ENCODE measurements at places on chromosomes 6 and 20.

- DNase-seq, result no peak
Observed at GRCh38 chr6:2615251-2615650, 135.5 kb downstream of the MYLK4 start.

GRCh38 chr6:63565727-63566596 lies 6.3 kb upstream of the LOC128125822 start:
- DNase-seq, result no peak

DNA sequence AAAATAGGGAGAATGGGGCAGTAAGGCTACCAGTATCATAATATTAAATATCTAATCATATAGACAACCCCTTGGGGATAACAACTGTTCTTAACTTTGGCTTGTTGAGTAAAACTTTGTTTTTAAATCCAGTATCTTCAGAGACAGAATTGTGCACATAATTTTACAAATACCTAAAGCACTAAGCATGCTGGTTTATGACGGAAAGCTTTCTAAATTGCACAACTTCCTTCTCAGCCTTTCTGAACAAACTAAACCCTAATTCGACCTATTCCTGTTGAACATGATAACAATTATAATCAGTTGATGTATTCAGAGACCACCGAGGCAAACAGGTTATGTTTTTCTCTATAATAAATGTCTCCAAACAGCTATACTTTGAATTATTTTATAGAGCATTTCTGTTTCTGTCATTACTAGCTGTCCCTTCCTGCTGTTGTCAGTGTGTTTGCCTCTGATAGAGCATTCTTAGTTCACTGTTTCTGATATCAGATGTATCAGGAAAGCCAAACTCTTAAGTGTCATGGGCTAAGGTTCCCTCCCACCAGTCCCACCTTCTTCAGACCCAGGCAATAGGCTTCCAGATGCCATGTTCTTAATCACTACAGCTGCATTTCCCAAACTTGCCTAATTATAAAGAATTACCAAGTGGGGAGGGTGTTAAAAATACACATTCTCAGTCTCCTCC lies 8.7 kb downstream of the ZHX3 start:
- DNase-seq, result no peak

DNA sequence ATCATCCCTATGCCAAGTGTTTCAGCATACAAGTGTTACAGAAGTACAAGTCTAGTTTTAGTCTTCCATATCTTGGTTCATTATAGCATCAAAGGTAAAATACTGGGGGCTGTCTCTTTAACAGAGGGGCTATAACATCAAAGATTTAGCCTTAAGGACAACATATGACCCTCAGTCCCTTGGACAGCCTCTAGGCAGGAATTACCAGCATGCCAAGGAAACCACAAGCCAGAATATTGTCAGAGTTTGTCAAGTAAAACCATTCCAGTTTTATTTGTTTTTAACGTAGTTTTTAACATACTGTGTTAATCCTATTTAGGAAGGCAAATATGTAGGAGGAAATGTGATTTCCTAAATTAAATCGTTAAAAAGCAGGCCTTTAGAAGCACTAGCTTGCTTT lies 18.6 kb downstream of the ZKSCAN8 start:
- DNase-seq, result no peak

- DNase-seq, result no peak
Observed at GRCh38 chr20:24405810-24406209, 63.6 kb upstream of the SYNDIG1 start.

- DNase-seq, result peak; percentile 20
Observed at GRCh38 chr6:159089443-159089842, 44.7 kb upstream of the TAGAP start.

GRCh38 chr20:7989379-7989778 lies 30.2 kb downstream of the TMX4 start:
- DNase-seq, result no peak

GRCh38 chr6:84224251-84224650 lies 3.2 kb downstream of the CEP162 start:
- no peak for DNase-seq

DNA sequence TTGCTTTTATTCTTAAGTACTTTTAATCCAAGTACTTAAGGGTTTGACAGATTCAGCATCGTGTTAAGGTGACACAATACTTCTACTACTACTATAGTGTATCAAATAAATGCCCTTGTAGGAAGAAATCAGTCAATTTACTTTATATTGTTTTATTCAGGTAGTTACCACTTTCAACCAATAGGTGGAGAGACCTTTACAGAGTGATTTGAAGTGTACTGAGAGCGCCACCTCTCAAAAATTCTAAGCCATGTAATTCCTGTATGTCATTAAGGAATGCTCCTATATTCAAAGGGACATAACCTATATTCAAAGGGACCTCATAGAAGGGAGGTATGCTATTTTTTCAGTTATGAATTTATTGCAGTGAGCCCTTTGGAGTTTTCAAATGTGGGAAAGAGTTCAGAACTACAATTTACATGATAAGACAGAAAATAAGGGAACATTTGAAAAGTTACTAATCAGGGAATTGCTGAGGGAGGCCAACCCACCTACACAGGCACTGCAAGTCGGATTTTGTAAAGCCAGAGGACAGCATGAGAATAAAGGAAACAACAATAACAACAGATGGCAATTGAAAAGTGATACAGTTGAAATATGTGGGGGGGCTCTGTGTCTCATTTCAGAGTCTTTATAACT lies 955.6 kb downstream of the TBC1D32 start:
- DNase-seq, result no peak

- DNase-seq, result no peak
Observed at GRCh38 chr6:36625158-36625919, 31.2 kb downstream of the SRSF3 start.

GRCh38 chr20:51528263-51529027 lies 14.1 kb downstream of the NFATC2 start:
- DNase-seq, result peak; percentile 73

DNA sequence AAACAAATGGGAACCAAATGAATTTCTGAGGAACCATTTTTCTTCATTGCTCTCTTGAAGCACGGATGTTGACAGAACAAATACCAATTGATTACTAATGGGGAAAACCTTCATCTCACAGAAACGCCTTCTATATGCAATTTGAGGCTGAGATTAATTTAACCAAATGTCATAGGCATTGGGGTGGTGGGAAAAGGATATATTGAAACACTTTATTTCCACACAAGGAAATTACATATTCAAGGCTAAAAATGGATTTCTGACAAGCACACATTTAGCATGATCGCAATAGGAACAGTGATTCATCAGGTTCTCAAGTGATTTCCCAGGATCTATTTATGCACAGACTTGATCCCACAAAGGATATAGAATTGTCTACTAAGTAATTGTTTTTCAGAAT lies 88.9 kb downstream of the COL12A1 start:
- DNase-seq, result no peak

GRCh38 chr6:135323202-135323668 lies 142.1 kb downstream of the MYB start:
- DNase-seq, result no peak

- DNase-seq, result peak; percentile 62
Observed at GRCh38 chr6:16769131-16769985, 8.1 kb upstream of the ATXN1 start.

DNA sequence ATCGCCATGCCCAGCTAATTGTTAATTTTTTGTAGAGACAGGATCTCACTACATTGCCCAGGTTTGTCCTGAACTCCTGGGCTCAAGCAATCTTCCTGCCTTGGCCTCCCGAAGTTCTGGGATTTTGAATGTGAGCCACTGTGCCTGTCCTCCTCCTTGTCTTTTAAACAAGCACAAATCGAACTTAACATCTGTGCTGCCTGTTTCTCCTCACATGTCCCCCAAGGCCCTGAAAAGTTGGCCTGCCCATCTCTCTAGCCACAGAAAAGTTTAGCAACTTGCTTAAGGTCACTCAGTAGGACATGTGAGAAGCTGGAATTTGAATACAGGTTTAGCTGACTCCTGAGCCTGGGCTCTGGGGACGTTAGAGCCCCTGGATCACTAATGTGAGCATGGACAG lies 115.7 kb upstream of the KCNG1 start:
- no peak for DNase-seq

GRCh38 chr6:18024876-18025275 lies 37.4 kb upstream of the KIF13A start:
- DNase-seq, result no peak

- no peak for DNase-seq
Observed at GRCh38 chr6:7445101-7445500, 55.5 kb downstream of the RIOK1 start.

GRCh38 chr6:110814102-110815014 lies 911 bp downstream of the CDK19 start:
- DNase-seq, result peak; percentile 80

DNA sequence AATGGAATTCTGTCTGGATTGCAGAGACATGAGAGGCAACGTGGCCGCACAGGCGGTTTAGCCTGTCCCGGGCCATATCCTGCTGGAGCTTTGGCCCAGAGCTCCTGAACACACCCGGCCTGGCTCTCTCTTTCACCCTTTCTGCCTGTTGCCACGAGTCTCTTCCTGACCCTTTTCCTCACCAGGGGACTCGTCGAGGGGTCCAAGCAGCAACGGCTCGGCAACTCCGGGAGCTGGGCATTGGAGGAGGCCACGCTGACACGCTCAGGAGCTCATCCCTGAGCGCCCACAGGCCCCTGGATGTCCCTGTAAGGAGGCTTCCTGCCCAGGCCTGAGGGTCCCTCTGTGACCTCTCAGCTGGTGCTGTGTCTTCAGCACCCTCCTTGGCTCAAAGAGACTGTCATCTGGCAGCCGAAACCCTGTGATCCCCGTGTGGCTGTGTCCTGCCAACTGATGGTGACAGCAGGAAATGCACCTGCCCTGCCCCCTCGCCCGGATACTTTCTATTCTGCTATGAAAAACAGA lies 103.8 kb downstream of the RNASET2 start:
- DNase-seq, result peak; percentile 28

- no peak for DNase-seq
Observed at GRCh38 chr6:147390909-147391536, 117.5 kb upstream of the SAMD5 start.

- DNase-seq, result no peak
Observed at GRCh38 chr20:32465092-32465900, 107.2 kb downstream of the ASXL1 start.

GRCh38 chr6:96777113-96777512 lies 60.2 kb downstream of the GPR63 start:
- DNase-seq, result no peak

GRCh38 chr6:168632694-168633093 lies 191.7 kb downstream of the SMOC2 start:
- no peak for DNase-seq

DNA sequence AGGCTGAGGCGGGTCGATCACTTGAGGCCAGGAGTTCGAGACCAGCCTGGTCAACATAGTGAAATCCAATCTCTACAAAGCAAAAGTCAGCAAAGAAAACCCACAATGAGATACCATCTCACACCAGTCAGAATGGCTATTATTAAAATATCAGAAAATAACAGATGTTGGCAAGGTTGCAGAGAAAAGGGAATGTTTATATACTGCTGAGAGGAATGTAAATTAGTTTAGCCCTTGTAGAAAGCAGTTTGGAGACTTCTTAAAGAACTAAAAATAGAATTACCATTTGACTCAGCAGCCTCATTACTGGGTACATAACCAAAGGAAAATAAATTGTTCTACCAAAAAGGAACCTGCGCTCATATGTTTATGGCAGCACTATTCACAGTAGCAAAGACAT lies 16.7 kb upstream of the GCM1 start:
- DNase-seq, result no peak

- DNase-seq, result no peak
Observed at GRCh38 chr6:122476131-122476530, 4.5 kb upstream of the SERINC1 start.

GRCh38 chr6:74312081-74312480 lies 616.1 kb downstream of the CD109 start:
- DNase-seq, result no peak

DNA sequence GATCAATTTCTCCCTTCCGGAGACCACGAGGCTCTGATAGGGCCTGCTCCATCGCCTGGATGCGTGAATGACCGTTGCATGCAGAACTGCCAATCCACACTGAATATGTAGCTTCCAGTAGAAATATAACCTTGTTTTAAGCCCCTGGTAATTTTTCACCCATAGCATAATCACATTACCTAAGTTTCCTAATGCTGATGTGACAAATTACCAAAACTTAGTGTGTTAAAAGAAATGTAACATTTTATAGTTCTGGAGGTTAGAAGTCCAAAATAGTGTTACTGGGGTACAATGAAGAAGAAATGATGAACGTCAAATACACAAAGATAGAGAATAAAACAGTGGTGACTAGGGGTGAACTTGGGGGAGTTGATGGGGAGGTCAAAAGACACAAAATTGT lies 22.0 kb upstream of the SIRPD start:
- no peak for DNase-seq

DNA sequence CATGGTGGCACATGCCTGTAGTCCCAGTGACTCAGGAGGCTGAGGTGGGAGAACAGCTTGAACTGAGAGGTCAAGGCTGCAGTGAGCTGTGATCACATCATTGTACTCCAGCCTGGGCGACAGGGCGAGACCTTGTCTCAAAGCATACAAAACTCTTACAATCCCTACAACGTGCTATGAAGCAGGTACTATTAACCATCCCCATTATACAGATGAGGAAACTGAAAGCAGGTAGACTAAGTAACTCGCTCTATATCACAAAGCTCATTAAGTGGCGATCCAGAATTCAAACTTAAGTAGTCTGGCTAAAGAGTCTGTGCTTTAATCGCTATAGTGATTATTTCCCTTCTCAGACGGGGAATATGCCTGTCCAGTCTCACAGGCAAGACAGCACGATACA lies 54.7 kb downstream of the CDK19 start:
- no peak for DNase-seq

- no peak for DNase-seq
Observed at GRCh38 chr6:109513571-109514071, 30.6 kb upstream of the ZBTB24 start.

DNA sequence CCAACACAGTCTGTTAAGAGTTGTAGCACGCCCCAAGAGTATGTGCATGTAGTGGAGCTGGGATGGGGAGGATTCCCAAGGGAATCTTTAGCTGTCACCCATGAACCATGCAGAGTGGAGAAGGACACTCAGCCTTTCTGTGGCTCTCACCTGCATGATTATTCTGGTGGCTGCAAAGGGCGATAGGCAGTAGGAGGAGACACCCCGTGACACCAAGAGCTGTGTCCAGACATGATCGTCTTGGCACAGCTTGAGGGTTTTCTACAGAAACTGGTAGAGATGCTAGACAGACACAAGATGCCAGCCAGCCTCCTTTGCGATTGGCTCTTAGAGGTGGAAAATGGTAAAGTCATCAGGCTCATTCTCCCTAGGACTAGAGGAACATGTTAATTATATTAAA lies 3.1 kb upstream of the CSE1L start:
- no peak for DNase-seq

DNA sequence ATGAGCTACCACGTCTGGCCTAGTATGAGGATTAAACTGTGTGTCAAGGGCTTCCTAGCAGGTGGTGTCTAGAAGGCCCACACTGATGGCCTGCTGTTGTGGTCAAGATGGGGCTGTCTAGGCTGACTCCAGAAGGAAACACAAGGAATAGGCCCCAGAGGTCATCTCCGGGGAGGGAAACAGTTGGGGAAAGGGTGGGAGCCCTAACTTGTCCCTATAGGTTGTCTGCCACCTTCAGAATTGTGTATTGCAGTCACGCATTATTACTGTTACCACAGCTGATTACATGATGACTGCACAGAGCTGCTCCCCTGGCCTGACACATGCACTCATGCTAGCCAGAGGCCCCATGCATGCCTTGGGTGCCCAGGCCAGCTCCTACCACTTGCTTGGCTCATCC lies 27.3 kb downstream of the C20orf203 start:
- no peak for DNase-seq

Measured in activated T-cell treated with anti-CD3 and anti-CD28 coated beads, Interleukin-2, amount 50 U/mL, for 48 hours (primary cell).